Trophoblast cell (in vitro differentiated cells and primary cell): ENCODE measurements at places on chromosomes 16 and 17.

GRCh38 chr16:84115919-84116719 is 623 bp downstream of the MBTPS1 start:
- H3K27ac ChIP-seq: peak overlapping the region; percentile 82
- peak; percentile 61 for DNase-seq
- no peaks in the 10 kb centered on the region for H3K36me3 ChIP-seq

DNA sequence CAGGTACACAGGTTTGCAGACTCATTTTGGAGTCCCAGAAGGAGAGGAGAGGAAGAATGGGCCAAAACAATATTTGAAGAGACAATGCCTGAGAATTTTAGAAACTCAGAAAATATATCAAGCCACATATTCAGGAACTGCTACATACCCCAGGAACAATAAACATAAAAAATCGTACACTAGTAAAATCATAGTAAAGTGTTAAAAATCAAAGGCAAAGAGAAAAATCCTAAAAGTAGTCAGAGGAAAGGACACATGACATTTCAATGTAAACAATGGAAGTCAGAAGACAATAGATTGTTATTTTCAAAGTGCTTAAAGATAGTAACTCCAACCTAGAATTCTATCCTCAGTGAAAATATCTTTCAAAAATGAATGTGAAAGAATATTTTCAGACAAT is 28.5 kb upstream of the NACA2 start:
- H3K36me3 ChIP-seq: no peaks in the 10 kb centered on the region
- H3K27ac ChIP-seq: no peak overlapping the region
- no peak for DNase-seq
- H3K4me1 ChIP-seq: no peaks in the 10 kb centered on the region

GRCh38 chr17:17180741-17181525 is 25.2 kb downstream of the PLD6 start:
- H3K27me3 ChIP-seq: no peaks in the 10 kb centered on the region
- H3K27ac ChIP-seq: no peak overlapping the region
- peak overlapping the region; percentile 33 for H3K4me3 ChIP-seq
- no peak for DNase-seq

DNA sequence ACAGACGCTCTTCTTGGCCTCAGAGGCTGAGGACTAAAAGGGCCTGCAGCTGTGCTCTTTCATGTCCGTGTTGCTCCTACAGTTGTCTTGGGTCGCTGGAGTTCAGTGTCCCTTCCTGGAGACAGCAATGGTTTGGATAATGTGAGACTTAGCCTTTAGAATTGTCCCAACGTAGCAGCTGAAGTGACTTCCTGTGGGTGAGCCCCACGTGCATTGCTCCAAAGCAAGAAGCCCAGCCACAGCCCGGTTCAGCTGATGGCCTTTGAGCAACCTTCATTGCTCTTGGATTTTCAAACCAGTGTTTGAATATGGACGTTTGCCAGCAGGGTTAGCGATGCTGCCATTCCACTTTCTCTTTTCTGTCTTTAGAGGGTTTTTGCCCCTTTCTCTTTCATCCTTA is 19.7 kb downstream of the TMEM11 start:
- peaks cover 4% of the 10 kb centered on the region for H3K4me1 ChIP-seq
- H3K36me3 ChIP-seq: peaks cover 27% of the 10 kb centered on the region
- no peak for DNase-seq
- H3K27me3 ChIP-seq: no peaks in the 10 kb centered on the region
- no peak overlapping the region for H3K4me3 ChIP-seq
- H3K27ac ChIP-seq: no peak overlapping the region

DNA sequence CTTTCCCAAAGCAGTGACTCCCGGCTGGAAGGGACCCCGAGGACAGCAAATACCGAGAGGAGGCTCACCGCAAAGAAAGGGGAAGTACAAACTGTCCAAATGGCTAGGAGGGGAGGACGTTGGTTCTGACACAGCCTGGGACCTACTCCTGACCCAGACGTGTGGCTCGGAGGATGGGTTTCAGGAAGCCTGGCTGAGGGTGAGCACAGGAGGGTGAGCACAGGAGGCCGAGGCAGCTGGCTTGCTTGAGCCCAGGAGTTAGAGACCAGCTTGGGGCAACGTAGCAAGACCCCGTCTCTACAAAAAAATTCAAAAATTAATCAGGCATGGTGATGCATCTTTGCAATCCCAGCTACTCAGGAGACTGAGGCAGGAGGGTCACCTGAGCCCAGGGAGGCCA is 83.2 kb downstream of the C16orf78 start:
- no peak for DNase-seq
- no peak overlapping the region for H3K4me3 ChIP-seq
- H3K4me1 ChIP-seq: no peaks in the 10 kb centered on the region
- no peak overlapping the region for H3K27ac ChIP-seq

DNA sequence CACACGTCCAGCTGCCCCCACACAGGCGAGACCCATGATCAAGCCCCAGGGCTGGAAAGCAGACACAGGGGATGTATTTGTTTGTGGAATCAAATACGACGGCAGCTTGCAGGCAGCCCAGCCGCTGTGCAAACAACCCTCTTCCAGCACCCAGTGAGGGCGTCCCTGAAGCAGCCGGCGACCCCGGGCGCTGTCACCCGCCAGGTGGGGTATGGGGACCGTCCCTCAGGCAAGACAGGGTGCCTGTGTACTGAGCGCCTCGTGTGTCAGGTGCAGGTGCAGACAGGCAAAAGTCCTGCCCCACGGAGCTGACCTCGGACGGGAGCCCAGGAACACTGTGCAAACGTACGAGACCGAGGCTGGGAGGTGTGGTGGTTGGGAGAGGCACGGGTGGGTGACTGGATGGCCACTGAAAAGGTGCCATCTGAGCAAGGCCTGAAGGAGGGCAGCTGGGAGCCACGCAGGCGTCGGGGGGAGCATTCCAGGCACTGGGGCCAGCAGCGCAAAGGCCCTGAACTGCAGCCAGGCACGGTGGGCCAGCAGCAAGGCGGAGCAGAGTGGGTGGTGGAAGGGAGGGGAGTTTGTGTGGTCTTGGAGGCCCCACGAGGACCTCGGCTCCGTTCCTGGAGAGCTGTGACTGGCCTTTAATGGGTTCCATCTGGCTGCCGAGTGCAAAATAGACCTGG is 48.5 kb downstream of the CBFA2T3 start:
- no peak overlapping the region for H3K4me3 ChIP-seq
- H3K27me3 ChIP-seq: no peaks in the 10 kb centered on the region
- no peak overlapping the region for H3K27ac ChIP-seq
- H3K4me1 ChIP-seq: peaks cover 27% of the 10 kb centered on the region
- no peaks in the 10 kb centered on the region for H3K36me3 ChIP-seq
